HT-29 (cell line): ENCODE measurements at places on chromosomes 6 and 20.
A peak's percentile ranks its signal among the peaks of the same experiment; 100 is the strongest.

DNA sequence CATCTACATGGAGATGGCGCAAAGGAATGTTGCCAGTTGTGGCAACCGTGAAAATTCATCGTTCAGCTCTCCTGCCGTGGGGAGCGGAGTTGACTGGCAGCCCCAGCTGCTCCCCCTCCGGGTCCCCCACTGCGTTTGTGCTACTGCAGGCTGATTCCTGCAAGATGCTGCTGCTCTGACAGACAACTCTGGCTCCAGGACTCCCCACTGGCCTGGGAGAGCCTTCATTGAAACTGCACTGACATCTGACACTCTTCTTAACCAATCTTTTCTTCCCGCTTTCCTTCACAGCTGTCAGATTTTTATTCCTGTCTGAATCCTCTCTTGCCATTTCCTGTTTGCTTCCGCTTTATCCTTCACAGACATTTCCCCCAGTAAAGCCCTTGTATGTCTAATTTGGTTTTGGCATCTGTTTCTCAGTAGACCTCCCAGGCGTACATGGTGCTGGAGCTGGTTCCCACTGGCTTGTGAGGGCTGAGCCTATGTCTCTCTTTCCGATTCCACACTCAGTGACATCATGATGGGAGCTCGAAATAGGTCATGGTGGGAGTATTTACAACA, 9.5 kb upstream of the ATRN start:
- no peak for DNase-seq

DNA sequence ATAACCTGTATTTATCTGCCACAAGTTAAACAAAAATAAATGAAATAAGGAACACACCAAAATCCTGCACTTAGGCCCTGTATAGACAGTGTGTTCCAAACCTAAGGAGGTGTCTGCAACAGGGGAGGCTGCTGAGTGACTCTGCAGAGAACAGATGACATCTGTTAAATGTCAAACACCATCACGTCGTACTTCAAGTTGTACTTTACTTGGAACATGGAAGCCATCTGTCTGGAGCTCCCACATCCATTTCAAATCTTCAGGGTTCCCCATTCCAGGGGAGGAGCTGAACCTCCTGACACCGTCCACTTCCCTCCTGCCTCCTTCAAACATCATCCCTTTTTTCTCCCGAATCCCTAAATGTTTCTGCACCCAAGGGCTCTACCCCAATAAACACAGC, 1.8 kb upstream of the MAP7 start:
- no peak for DNase-seq

- DNase-seq, result no peak
These were observed 657.7 kb upstream of the CITED2 start for GRCh38 chr6:140032189-140032588.

DNA sequence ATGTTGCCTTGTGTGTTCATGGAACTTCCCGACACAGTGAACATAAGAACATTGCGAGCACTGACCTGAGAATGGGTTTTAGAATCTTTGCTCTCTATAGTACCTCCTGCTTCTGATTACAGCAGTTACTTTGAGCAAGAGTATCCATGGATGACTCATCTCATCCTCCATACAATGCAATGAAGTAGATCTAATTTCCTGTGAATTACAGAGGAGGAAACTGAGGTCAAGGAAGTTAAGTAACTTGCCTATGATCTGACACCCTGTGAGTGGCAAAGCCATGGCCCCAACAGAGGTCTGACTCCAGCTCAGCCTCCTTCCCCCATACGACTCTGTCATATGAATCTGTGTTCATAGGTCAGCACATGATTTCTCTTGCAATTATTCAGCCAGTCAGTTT, 518.1 kb downstream of the TFAP2A start:
- DNase-seq, result no peak

DNA sequence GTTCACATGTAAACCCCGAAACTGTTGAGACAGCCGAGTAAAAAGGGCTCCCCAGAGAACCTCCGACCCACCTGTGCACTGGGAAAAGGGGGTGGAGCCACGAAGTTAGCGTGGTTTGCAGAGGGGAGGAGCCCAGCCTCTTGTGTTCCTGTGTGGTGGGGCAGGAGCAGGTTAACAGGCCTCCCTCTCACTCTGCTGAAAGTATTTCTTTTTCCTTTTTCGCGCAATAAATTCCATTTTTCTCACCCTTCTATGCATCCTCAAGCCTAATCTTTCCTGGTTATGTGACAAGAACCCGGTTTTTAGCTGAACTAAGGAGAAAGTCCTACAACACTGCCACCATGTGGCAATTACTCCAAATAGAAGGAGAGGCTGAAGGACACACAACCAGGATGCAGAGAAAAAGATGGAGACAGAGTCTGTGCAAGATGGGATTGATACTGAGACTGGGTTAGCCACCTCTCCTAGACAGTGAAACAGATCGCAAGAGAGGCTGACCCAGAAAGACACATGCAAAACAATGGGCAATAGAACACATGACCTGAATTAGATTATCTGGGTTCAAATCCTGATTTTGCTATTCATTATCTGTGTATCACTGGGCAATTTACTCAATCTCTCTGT, 168.7 kb upstream of the PRSS16 start:
- DNase-seq, result peak; percentile 85
